G401 (cell line): ENCODE measurements at places on chromosomes 12 and 14. TPM values are rescaled to one million over a fixed set of nuclear protein-coding genes. Genes with fewer than 3 reads are reported as not detected.

Gene PIWIL1
- 0.74 and 2.6 TPM in 2 replicates for total RNA-seq

Gene BRMS1L
- 8.7 and 24.4 TPM in 2 replicates for total RNA-seq

Gene SMCO2
- total RNA-seq, result not detected in 2 replicates

Gene GYS2
- total RNA-seq, result not detected in 2 replicates

Gene FOXG1
- 0.25 TPM in 1 of 2 replicates, not detected in the other for total RNA-seq

Gene SYCP3
- not detected in 2 replicates for total RNA-seq

Gene MANSC1
- 1.6 and 1.7 TPM in 2 replicates for total RNA-seq

Gene RNASE2
- not detected in 2 replicates for total RNA-seq

Gene OS9
- 106 and 134 TPM in 2 replicates for total RNA-seq

Gene PTPN21
- total RNA-seq, result 1.2 and 3.6 TPM in 2 replicates

Gene SOAT2
- total RNA-seq, result not detected in 2 replicates

Gene GPRC5D
- not detected in 2 replicates for total RNA-seq

Gene TCL1B
- not detected in 2 replicates for total RNA-seq

Gene SRRM4
- total RNA-seq, result not detected in 2 replicates

Gene TBX5
- total RNA-seq, result not detected in 2 replicates

Gene CAPZA3
- not detected in 2 replicates for total RNA-seq

Gene HOXC4
- total RNA-seq, result 2.5 and 3.9 TPM in 2 replicates

Gene CCDC196
- not detected in 2 replicates for total RNA-seq
